Activated CD4-positive, alpha-beta T cell treated with anti-CD3 and anti-CD28 coated beads, Interleukin-2, Interleukin-6, amounts not matched to agents 100 ng/mL and 50 ng/mL, durations not matched to agents 16 hours and 8 hours (primary cell): ENCODE measurements at places on chromosomes 16 and 17.

GRCh38 chr17:81884968-81885367, 6.4 kb downstream of the ALYREF start:
- no peak for DNase-seq

- no peak for DNase-seq
Observed at GRCh38 chr17:34220752-34221395, 34.2 kb upstream of the CCL2 start.

GRCh38 chr17:80802626-80803450, 188.8 kb upstream of the CHMP6 start:
- no peak for DNase-seq

GRCh38 chr17:7479213-7480088, at the start of gene ZBTB4:
Gene ZBTB4, minus strand, starts transcription at chr17:7479631. Its CDS starts 12,830 bp downstream, at chr17:7466801.
- peak; percentile 56 for DNase-seq

DNA sequence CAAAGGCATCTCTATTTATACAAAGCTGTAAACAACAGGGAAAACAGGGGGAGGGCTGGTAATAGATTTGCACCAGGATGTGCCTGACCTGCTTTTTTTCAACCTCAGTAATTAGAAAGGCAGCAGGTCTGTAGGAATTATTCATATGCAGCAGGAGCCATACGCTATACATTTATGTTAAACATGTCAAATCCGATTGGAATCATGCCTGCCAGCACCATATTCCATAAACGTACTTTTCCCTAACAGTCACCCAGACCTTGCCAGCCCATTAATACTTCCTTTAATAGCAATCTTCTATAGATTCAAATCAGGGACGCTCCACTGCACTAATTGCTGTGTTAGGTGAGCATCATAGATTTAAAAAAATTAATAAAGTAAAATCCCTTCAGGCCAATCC, 223.9 kb downstream of the ZFHX3 start:
- no peak for DNase-seq

GRCh38 chr16:13995194-13995593, 75.2 kb downstream of the ERCC4 start:
- DNase-seq = no peak

GRCh38 chr16:12288537-12289174, 312.1 kb downstream of the SNX29 start:
- DNase-seq = no peak

GRCh38 chr17:58541249-58541648, 26.8 kb upstream of the MTMR4 start:
- DNase-seq = peak; percentile 20

- no peak for DNase-seq
Observed at GRCh38 chr17:69455040-69455439, 40.5 kb downstream of the MAP2K6 start.
